ENCODE measurements at places on chromosomes 2 and 18. TPM values are rescaled to one million over a fixed set of nuclear protein-coding genes. Genes with fewer than 3 reads are reported as not detected.

Gene ABCG5
- not detected for total RNA-seq

- no peak for DNase-seq
Measured at GRCh38 chr2:152319822-152320570, 15.0 kb upstream of the FMNL2 start.

Gene TAF1B
- total RNA-seq: 58.6 TPM

DNA sequence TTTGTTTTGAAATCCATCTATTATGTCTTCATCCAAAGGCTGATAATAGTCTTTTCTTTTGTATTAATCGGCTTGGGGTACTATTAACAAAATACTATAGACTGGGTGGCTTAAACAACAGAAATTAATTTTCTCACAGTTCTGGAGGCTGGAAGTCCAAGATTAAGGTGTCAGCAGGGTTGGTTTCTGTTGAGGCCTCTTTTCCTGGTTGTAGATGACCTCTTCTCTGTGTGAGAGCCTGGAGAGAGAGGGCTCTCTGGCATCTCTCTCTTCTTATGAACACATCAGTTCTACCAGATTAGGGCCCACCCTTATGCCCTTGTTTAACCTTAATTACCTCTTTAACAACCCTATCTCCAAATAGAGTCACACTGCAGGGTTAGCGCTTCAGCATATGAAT lies 14.2 kb upstream of the KCTD1 start:
- DNase-seq: no peak

DNA sequence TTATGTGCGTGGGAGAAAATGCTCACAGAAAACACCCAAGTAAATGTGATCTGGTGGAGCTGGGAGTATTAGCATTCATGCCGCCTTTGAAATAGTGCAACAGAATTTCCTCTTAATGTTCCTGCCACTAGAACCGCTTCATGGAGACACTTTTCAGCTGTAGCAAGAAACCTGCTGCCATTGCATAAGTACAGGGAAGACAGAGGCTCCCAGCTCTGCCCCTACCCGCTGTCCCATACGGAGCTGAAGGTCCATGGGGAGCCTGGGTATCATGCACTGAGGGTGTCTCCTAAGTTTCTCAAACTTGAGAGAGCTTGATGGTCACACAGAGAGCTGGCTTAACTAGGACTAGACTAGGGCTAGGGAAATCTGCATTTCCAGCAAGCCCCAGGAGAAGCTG lies 49.6 kb downstream of the CRIM1 start:
- DNase-seq: no peak

- DNase-seq: peak; percentile 81
Measured at GRCh38 chr2:94759211-94759610, 112.0 kb upstream of the TEKT4 start.

GRCh38 chr18:48943736-48944527 lies 6.8 kb downstream of the SMAD7 start:
- DNase-seq: no peak

GRCh38 chr2:97996679-97997078 lies 931 bp upstream of the TMEM131 start:
- DNase-seq: no peak

GRCh38 chr2:49812730-49813129 lies 658.4 kb upstream of the FSHR start:
- DNase-seq: no peak

GRCh38 chr2:7845332-7845731 lies 836.5 kb upstream of the ID2 start:
- no peak for DNase-seq

DNA sequence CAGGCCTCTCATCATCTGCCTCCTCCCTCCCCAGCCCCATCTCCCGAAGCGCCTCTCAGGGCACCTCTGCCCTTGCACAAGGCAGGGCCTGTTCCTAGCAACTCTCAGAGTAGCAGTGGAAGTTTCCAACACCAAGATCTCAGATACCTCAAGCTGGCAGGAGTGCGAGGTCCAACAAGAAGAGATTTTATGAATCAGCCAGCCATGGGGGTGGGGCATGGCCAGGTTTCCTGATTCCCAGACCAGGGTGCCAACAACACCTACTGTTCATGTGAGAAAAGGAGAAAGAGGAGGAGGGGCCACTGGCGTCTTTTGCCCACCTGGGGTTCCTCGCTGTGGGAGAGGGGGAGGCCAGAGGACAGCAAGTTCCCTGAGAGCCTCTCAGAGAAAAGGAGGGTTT lies 6.6 kb upstream of the STEAP3 start:
- DNase-seq: no peak

DNA sequence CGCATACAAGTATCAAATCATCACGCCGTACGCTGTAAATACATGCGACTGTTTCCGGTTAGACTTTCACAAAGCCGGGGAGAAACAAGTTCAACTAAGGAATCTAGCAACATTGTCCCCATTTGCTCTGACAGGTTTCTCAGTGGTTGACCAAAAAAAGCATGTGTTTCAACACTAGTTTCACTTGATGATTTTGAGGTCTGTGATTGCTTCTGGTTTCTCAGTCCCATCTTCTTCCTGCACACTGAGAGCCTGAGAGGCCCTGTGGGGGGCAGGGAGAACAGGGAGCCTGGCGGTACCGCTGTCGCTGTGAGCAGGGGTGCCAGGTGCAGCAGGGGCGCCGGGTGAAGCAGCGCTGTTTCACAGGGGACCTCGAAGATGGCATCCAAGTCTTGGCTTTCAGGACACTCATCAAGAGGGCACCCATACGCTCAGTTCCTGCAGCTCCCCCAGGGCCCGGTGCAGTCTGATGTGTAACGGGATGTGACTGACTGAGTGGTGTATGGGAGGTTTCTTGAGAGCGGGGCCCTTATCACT lies 270.9 kb downstream of the TWIST2 start:
- no peak for DNase-seq

Gene C2orf42
- 36.5 TPM for total RNA-seq

DNA sequence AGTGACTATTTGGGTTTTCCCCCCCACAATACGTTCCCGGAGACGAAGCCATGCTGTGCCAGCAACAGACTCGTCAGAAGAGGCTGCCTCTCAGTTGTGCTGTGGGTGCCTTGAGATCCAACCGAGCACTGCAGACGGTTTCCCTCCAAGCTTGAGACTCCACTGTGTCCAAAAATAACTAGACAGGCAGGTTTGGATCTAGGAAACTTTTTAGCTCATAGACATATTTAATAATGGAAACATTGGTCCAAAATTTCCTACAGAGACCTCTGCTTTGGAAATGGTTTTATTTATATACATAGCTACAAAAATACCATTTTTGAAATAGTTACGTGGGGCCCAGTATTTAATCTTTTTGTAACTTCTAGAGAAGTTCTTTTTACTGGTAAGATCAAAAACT lies 63.1 kb upstream of the SPATS2L start:
- DNase-seq: no peak

DNA sequence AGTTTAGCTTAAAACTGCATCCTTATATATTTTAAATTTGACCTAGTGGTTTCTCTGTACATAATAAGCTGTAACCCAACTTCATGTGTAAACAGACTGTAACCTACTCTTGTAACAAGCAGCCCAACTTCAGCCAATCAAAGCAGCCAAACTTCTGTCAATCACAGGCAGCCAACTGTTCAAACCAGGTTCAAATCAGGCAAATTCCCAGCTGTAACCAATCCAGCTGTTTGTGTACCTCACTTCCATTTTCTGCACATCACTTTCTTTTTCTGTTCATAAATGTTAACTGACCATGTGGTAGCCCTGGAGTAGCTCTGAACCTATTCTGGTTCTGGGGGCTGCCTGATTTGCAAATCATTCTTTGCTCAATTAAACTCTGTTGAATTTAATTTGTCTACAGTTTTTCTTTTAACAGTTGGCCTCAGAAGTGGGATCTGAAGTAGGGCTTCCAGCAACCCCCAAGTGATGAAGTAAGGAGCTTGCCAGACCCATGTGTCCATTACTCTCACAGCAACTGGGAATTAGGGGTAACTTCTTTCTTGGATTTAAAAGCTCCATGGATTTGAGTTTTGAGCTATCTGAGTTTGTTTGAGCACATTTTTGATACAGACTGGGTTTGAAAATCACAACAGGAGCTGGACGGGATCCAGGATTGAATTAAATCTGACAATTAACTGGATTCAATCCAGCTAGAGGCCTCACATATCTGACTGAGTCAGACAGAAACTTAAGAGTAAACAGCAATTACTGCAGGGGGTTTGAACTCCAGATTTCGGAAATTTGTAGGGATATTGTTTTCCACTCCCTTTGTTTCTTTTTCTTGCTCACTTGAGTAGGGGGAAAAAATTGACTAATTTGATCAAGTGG lies 1569.7 kb upstream of the SLC39A10 start:
- no peak for DNase-seq

DNA sequence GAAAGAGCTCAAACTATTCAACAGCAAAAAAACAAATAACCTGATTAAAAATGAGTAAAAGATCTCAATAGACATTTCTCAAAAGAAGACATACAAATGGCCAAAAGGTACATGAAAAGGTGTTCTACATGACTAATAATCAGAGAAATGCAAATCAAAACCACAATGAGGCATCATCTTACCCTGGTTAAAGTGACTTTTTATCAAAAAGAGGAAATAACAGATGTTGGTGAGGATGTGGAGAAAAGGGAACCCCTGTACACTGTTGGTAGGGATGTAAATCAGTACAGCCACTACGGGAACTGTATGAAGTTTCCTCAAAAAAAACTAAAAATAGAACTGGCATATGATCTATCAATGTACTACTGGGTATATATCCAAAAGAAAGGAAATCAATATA lies 39.8 kb upstream of the TMEM163 start:
- DNase-seq: peak; percentile 92

Measured in Karpas-422 (cell line).